Regular cardiac myocyte (primary cell): ENCODE measurements at places on chromosomes 5 and 9. TPM values are rescaled to one million over a fixed set of nuclear protein-coding genes. Genes with fewer than 3 reads are reported as not detected.

SVEP1 gene
- 14.4 and 90.8 TPM in 2 replicates for total RNA-seq

PCDHB10 gene
- total RNA-seq = 0.19 and 1.7 TPM in 2 replicates

ARID3C gene
- under 0.01 and 0.28 TPM in 2 replicates for total RNA-seq

GALT gene
- 17.4 and 29.6 TPM in 2 replicates for total RNA-seq

AGXT2 gene
- not detected in 2 replicates for total RNA-seq

TAF1L gene
- total RNA-seq = not detected in 2 replicates

CSNK1G3 gene
- 45.6 and 81.2 TPM in 2 replicates for total RNA-seq

TRPM3 gene
- total RNA-seq = 1.7 and 3.1 TPM in 2 replicates

BSPRY gene
- total RNA-seq = not detected in 2 replicates

TRIM7 gene
- total RNA-seq = 0.85 and 3.1 TPM in 2 replicates

ACTBL2 gene
- total RNA-seq = under 0.01 and 0.19 TPM in 2 replicates

SOX30 gene
- total RNA-seq = under 0.01 TPM in 1 of 2 replicates, not detected in the other

DBN1 gene
- 77.2 and 139 TPM in 2 replicates for total RNA-seq

RETREG1 gene
- 0.38 and 1.4 TPM in 2 replicates for total RNA-seq

TRMT10B gene
- 1.9 and 2.8 TPM in 2 replicates for total RNA-seq

PHPT1 gene
- 96.0 and 110 TPM in 2 replicates for total RNA-seq

EQTN gene
- total RNA-seq = not detected in 2 replicates

TMEM252 gene
- total RNA-seq = not detected in 2 replicates

SLC4A9 gene
- total RNA-seq = under 0.01 TPM in 1 of 2 replicates, not detected in the other

SLC1A3 gene
- 2.1 and 4.2 TPM in 2 replicates for total RNA-seq

MCTP1 gene
- 0.77 and 3.7 TPM in 2 replicates for total RNA-seq

JAKMIP2 gene
- total RNA-seq = under 0.01 TPM in 2 replicates

LCN6 gene
- not detected in 2 replicates for total RNA-seq
